ENCODE measurements at places on chromosomes 12 and 14.

DNA sequence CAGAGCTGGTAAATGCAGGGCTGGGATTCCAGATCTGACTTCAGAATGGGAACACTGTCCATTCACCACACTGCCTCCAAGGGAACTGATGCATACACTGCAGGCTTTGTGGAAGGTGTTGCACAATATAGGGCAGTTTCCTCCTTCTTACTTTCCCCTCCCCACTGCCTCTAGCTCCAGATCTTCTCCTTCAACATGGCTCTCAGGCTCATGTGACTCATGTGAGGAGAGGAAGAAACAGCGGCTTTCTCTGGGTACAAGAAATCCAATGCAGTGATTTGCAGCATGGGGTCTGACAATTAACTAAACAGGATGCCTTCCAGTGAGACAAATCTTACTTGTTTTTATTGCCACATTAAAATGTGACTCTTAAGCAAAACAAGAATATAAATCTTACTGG, 447.6 kb upstream of the CCDC196 start:
- peak; percentile 49 for DNase-seq

DNA sequence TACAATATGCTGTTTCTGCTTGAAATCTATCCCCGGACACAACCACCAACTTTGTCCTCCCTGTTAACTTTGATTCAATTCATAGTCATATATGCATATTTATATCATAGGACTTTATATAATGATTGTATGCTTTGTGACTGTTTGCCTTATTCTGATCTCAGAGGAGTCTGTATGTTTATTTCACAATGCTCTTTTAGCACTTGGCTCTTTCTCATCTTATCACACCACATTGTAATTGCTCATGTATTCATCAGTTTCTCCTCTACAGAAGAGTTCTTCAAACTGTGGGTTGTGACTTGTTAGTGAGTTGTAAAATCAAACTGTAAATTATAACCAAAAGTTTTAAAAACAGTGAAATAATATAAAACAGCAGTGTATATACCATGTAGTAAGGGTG, 21.7 kb upstream of the PPM1A start:
- DNase-seq: no peak

DNA sequence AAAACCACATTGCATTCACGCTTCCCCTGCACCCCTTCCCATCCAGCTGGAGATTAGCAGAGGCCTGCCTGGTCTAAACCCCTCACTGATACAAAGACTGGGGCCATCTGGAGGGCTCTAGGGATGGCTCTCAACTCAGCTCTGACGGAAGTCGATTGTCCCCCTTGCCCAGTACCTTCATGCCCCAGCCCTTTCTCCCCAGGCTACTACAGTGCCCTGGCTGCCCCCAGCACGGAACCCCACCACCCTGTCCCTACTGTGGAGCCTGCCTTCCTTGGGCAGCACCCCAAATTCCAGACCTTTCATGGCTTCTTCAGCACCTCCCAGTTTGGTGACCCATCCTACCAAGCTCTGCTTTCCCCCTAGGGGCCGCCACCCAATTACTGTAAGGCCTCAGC, 25.6 kb downstream of the ZFP36L1 start:
- no peak for DNase-seq

- no peak for DNase-seq
These were observed 515.4 kb downstream of the FUT8 start for GRCh38 chr14:65927931-65928356.

DNA sequence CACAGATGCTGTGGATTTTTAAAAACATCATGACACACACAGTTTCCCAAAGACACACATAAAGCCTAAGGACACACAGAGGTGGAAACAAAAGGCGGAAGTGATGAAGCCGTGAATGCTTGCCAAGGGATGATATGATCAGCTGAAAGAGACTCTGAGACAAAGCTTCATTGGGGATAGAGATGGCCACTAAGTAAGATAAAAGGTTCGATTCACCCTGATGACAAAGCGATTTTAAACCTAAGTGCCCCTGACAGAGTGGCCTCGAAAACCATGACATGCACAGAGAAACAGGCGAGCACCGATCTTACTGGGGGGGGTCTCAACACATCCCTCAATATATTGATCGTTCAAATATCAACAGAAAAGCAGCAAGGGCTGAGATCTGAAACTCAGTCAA, 20.3 kb upstream of the EIF5 start:
- DNase-seq: no peak

GRCh38 chr12:114669401-114670290, 14.3 kb downstream of the TBX3 start:
- DNase-seq: peak; percentile 55

DNA sequence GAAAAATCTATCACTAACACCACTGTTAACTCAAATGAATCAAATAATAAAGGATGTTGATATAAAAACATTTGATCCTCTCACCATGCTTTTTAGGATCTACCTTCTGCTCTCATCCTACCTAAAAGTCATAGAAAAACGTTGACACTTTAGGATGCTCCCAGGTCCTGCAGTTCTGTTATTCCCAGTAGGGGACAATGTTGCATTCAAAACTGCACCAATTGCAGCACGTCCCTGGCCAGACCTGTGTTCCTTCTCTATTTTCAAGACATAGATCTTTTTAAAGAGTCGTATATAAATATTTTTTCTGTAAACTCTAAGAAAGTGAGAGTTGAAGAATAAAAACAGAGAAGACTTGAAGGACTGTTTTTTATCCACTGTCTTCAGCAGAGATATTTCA, 8.8 kb downstream of the AICDA start:
- DNase-seq: no peak

DNA sequence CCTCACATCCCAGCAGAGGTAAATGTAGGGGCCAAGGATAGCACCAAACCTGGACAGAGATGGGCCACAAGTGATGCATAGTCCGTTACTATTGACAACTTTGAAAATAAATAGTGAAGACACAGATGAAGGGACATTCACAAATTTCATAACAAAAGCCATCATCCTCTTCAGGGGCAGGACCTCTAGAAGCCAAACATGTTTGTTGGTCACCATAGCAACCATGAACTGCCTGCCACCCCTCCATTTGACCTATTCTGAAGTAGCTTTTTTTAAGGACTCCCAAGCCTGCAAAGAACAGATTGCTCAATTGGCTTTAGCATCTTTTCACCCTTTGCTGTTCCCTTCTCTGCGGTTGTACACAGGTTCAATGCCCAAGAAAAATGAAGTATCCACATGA, 35.7 kb upstream of the MDM1 start:
- DNase-seq: peak; percentile 26

- no peak for DNase-seq
These were observed 135.7 kb downstream of the CNTN1 start for GRCh38 chr12:40827683-40828592.

- DNase-seq: no peak
These were observed 35.2 kb upstream of the FOXN3 start for GRCh38 chr14:89452281-89452680.

DNA sequence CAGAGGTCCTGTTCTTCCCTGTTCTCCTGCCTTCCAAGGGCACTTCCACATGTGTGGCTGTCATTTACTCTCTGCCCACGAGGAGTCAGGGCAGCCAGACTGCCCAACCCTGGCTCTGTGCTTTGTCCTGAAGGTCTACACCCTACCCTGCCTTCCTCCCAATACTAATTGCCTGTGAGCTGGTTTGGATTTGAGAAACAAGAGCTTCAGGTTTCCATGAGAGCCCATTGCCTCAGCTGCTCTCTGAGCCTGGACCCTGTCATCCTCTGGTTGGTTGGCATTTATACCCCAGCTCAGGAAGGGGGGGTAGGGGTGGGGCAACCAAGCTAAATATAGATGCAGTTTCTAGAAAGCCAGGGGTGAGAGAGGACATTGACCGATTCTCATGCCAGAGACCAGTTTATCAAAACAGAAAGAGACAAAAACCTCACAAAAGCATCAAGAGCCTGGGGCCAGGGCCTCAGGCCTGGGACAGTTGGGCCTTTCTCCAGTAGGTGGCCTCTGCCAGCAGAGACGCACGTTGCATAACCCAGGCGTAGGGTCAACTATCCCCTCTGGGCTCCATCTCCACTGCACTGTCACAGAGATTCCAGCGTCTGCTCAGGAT, 34.5 kb downstream of the VDR start:
- DNase-seq: no peak

DNA sequence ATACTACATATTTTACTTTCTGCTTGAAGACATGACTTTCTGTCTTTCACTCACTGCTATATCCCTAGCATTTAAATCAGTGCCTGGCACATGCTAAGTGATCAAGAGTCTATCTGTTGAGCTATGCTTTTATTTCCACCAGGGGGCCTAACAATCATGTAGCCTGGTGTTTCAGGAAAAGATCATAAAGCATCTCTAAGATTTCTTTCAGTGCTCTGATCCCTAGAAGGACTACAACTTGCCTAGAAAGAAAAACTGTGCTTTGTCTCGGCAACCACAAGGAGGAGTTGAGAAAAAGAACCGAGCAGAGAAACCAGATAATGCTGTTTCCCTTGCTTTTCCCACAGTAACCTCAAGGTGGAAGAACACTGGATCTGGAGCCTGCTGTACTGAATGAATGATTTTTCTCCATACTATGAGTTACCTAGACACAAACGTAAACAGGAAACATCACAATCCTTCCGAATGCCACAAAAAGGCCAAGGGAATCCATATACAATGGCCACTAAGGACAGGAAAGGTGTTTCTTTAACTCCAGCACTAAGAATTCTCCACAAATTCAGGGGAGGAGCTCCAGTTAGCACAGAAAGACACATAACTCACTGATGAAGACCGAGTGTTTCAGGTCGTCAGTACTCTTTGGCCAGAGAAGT, 1.2 kb downstream of the CRY1 start:
- DNase-seq: peak; percentile 96

GRCh38 chr12:96271469-96272199, 77.5 kb downstream of the ELK3 start:
- DNase-seq: no peak

DNA sequence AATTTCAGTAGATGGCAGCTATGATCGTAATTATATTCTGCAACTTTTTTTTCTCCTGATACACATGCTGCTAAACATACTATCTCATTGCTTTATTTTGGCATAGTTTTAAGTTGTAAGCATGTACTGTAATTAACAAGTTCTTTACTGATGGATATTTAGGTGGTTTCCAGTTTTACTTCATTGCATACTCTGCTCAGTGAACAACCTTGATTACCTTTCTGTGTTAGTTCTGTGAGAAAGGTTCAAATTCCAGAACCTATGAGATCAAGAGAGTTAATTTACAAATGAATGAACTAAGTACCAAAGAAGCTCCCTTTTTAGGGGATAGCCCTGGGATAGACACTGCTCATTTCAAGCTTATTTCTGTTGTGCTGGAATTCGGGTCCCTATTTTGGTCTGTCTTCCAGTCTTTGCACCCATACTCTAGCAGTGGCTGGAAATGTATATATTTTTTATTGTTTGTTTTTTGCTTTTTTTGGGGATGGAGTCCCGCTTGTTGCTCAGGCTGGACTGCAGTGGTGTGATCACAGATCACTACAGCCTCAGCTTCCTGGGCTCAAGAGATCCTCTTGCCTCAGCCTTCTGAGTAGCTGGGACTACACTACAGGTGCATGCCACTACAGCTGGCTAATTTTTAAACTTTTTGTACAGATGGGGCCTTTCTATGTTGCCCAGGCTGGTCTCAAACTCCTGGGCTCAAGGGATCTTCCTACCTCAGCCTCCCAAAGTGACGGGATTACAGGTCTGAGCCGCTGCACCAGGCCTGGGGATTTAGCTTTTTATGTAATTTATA, 10.6 kb downstream of the PAPOLA start:
- DNase-seq: no peak

- peak; percentile 66 for DNase-seq
These were observed 87.9 kb downstream of the GAS2L3 start for GRCh38 chr12:100661300-100661951.

DNA sequence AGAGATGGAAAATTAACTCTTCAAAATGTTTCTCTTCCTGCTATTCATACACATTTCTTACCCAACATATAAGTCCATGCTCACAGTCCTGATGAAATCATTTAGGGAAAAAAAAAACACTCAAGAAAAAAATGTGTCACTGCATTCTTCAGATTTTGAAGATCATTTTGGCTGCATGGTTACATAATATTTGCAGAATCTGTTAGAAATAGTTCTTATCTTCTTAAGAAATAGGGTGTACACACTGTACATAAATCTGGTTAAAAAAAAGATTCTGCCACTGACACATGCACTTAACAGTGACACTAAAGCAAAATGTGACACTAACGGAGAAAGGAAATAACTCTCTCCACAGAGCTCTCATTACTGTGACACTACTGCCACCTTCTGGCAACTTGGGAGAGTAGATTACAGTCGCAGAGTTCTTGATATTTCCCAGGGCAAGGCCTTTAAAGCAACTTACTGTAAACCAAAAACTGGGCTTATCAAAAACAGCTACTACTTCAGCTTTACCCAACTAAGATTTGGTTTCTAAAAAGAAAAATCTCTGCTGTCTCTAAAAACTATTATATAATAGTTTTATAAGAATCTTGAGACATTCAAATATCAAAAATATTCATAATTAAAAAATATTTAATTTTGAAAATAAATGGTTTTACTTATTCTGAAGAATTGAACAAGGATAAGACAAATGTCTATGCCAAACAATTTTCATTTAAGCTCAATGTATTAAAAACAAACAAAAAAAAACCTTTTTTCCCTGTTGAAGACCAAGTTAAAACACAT, 65.0 kb downstream of the SETD3 start:
- DNase-seq: peak; percentile 76

GRCh38 chr12:84689638-84690037, 223.0 kb downstream of the SLC6A15 start:
- DNase-seq: no peak

DNA sequence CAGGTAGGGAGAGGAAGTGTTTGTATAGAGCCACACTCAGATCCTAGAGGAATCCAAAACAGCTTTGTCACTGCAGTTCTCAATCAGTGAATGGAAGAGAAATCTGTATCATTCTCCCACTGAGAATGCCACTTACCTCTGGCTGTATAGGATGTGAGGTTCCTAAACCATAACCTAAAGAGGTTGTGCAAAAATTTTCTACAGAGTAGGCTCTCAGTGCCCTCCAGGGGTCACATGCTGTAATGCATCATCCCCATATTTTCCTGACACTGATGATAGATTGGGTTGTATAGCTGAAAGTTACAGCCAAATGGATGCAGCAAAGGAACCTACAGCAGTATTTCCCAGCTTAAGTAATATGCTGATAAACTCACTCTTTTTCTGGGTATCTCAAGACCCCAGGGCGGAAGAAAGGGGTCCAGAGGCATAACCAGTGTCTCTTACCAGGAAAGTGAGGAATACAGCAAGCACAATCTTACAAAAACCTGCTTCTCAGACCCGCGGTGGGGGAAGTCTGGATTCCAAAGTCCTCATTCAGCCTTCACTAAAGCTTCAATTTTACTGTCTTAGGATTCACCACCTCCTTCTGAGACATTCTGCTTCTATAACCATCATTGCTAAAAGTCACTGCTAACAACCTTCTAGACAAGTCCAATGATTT, 3.8 kb downstream of the BCDIN3D start:
- peak; percentile 46 for DNase-seq

- DNase-seq: no peak
These were observed 241.5 kb upstream of the FBXO33 start for GRCh38 chr14:39673734-39674133.
